ENCODE measurements at places on chromosomes 2 and 18.

GRCh38 chr2:240960309-240960970 is 38.0 kb upstream of the SNED1 start:
- DNase-seq = no peak

- DNase-seq = no peak
Measured at GRCh38 chr2:159506202-159506601, 110.1 kb downstream of the BAZ2B start.

GRCh38 chr2:112006076-112006410 is 49.0 kb upstream of the TMEM87B start:
- no peak for DNase-seq

- DNase-seq = no peak
Measured at GRCh38 chr2:38387887-38388286, 10.8 kb upstream of the ATL2 start.

DNA sequence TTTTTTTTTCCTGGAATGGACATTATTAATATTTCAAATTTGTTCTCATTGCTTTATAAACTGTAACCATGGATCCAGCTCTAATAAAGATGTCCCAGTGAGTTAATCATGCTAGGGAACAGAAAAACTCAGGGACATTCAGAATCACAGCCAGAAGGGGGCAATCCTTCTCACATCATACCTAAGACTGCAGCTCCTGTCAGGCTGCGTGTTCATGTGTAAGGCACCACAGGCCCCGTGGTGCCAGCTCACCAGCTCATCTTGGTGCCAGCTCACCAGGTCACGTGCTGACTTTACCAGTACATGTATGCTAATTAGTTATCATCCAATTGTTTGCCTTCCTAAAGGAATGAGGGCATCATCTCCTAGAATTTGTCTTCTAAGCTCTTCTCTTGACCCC is 84.7 kb upstream of the NEDD4L start:
- no peak for DNase-seq

GRCh38 chr18:60377778-60378469 is 5.3 kb upstream of the MC4R start:
- no peak for DNase-seq

DNA sequence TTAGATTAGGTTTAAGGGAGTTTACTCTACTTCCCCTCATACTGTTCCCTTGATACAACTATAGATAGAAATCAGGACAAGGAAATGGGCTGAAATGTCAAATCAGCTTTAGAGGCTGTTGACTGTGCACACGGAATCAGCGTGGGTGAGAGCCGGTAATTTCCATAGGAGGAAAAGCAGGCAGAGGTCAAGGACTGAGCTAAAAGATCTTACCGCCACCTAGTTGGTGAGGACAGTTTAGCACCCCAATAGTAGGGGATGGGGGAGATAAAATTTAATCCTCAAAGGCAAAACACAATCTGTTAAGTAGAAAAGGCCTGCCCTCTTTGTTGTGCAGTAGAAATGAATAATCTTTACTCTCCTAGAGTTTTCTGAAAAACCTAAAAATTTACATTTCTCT is 1154.5 kb upstream of the CHAC2 start:
- DNase-seq = no peak

GRCh38 chr2:191114403-191114886 is 36.3 kb downstream of the STAT4 start:
- no peak for DNase-seq

DNA sequence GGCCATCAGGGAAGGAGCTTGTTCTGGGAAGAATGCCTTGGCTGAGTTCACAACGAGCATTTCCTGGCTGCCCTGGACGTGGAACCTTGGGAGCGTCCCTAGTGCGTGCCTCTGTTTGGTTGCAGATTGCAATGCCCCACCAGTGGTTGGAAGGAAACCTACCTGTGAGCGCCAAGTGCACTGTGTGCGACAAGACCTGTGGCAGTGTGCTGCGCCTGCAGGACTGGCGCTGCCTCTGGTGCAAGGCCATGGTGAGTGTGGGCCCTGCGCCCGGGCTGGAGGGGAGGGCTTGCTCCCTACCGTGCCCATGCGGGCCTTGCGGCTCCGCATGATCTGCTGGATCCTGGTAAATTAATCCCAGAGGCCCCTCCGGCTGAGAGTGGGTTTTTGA is 81.9 kb downstream of the DGKD start:
- DNase-seq = no peak

DNA sequence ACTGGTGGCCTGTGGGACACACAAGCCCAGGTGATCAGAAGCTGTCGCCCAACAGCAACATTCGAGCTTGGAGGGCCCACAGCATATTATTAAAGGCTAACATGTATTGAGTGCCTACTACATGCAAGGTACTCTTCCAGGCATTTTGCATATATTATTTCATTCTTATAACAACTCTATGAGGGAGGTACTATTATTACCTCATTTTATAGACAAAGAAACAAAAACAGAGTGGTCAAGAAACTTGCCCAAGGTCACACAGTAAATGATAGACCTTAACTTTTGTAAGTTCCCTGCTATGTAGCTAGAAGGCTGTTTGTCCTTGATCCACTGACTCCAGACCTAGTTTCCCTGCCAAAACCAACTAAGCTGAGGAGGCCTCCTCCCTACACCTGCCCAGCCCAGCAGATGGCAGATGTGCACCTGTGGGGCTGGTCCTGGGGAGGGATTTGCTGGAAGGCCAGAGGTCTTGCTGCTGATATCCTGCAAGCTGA is 35.7 kb downstream of the KANSL3 start:
- DNase-seq = no peak

DNA sequence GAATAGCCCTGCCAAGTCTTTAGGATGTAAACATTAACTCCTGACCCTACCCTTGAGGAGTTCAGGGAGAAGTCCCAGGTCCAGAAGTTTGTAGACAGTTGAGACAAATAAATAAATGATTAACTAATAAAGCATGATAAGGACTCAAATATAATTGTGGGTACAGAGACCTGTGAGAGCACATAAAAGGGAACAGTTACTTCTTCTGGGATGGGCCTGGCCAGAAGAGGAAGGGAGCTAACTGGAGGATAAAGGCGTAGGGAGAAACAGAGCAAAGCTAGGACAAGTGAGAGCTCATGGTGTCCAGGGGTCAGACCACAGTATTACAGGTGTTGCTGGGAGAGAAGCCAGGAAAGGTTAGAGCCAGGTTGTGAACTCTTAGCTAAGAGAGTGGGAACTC is 3.0 kb downstream of the LCLAT1 start:
- no peak for DNase-seq

GRCh38 chr2:72027426-72028161 is 120.1 kb downstream of the CYP26B1 start:
- no peak for DNase-seq

DNA sequence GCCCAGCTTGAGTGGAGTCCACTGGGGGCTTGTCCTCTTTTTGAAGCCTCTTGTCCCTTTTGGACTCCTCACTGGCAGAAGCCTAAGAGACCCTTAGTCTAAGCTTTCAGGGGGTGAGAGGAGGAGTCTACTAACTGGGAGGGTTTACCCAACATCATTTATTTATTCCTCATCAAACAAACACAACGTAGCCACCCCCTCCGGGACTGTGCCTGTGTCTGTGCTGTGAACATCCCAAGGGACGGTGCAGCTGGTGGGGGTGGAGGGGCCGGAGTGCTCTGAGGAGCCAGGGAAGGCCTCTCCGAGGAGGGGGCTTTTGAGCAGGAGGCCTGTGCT is 42.7 kb upstream of the TAF1B start:
- no peak for DNase-seq

GRCh38 chr2:239014458-239015217 is 166.8 kb downstream of the TWIST2 start:
- DNase-seq = no peak

GRCh38 chr2:216283038-216283900 is 89.0 kb downstream of the MARCHF4 start:
- DNase-seq = no peak

GRCh38 chr18:58417752-58418151 is 211.1 kb downstream of the ALPK2 start:
- no peak for DNase-seq

DNA sequence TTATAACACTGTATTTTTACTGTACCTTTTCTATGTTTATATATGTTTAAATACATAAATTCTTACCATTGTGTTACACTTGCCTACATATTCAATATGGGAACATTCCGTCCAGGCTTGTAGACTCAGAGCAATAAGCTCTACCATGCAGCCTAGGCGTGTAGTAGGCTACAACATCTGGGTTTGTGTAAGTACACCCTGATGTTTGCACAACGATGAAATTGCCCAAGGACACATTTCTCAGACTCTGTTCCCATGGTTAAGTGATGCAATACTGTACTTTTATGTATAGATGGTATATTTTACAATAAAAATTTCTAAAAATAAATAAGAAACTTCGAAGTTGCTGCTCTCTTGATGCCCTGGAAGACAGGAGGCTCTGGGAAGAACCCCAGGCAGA is 38.4 kb downstream of the YPEL5 start:
- no peak for DNase-seq

DNA sequence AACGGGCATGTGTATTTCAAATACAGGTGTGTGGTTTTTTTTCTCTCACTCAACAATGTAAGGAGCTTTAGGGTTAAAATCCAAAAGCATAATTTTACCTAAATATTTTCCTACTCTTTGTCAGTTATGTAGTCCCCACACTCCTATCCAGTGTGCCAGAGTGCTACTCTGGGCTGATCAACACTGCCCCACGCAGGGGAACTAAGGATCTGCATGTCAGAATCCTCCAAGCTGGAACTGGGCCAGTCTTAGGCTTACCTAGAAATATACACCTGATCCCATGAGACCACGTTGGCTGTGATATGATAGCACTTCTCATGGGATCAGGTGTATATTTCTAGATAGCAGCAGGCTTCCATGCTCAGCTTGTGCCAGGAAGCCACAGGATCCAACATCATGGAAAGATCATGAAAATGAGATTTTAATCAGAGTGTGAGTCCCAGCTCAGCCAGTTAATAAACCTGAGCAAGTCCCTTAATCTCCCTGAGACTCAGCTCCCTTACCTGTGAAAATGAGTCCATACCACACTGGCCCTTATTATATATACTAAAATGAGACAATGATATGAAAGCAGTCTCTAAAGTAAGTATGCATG is 29.7 kb downstream of the CCDC141 start:
- no peak for DNase-seq

GRCh38 chr2:4369826-4370419 is 666.5 kb downstream of the DCDC2C start:
- no peak for DNase-seq

- no peak for DNase-seq
Measured at GRCh38 chr2:145344076-145344724, 824.3 kb upstream of the ZEB2 start.

DNA sequence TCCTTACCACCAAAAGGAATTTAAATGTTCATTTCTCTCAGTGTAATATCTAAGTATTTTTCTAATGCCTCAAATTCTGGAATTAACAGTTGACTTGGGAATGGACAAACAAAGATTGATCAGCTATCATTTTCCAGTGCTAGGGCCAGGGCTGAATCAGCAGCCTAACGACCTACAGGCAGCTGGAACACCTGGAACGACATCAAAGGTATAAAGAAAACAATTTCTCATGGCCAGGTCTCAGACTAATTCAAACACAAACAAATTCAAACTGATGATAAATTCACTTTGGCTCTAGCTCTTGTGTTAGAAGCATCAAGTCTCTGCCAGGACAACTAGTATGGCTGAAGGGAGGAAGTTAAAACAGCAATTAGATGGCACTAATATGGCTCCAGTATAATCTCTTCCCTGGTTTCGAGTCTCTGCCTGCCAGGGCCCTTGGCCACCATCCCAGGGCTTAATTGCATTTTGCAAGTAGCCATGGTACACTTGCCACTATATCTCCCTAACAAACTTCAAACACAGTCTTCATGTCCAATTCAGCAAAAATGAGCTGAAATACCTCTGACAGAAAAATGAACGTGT is 70.2 kb upstream of the FSHR start:
- DNase-seq = no peak

DNA sequence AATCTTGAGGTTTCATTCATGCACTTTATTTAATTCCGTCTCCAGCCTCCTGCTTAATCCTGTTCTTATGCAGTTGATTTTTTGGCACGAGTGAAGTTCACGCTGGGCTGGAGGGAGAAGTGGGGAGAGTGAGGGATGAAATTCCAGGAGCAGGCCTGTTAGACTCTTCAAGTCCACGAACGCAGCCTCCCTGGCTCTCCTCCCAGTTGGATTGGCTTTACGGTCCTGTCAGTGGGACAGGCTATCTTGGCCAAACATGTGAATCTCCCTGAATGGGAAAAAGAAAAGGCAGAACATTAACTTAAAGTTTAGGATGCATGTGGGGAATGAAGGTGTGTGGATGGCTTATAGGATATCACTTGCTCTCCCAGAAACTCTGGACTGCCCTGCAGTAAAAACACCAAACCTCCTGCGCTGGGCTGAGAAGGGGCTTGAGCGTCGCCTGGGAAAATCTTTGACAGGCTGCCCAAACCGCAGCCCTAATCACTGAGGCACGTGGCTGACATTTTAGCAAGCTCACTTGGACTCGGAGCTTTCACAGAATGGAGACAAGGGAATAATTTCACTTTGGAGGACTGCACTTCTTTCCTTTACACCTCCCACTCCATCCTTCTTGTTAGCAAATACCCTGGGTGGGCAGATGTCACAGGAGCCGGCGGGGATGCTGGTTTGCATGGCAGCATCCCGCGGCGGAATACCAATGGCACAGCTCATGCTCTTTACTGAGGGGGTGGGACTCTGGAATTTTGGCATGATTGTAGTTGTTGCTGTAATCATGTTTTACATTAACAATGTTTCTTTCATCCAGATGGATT is 93.9 kb downstream of the ACKR3 start:
- no peak for DNase-seq

GRCh38 chr18:2956056-2956455 is 56.9 kb downstream of the LPIN2 start:
- no peak for DNase-seq

DNA sequence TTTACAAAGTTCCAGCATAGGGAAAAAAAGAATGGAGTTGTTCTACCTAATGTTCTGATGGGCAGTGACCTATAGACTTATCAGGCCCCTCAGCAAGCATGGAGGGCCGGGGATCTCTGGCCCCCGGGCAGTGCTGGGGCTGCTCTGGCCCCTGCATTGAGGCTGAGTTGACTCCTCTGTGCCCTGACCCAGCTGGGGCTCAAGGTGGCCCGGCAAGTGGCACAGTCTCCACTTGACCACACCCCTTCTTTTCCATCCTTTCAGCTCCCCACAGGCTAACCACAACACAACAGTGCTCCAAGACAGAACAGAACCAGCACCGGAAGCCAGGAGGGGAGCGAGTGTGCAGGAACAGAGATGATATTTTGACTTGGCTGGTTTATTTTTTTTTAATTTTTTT is 19.9 kb downstream of the TOGARAM2 start:
- no peak for DNase-seq

- DNase-seq = no peak
Measured at GRCh38 chr2:196101325-196101991, 32.8 kb upstream of the DNAH7 start.

DNA sequence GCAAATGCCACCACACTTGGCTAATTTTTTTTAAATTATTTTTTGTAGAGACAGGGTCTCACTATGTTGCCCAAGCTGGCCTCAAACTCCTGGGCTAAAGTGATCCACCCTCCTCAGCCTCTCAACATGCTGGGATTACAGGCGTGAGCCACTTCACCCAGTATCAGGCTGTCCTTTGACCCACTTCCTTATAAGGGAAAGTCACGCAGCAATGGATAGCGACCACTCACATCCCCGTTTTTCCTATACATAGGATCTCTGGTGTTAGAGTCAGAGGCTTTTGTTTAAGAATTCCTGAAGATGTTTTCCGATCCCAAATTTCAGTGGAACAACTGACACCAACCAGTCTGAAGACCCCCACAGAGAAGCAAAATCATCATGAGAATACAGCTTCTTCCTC is 41.4 kb upstream of the RFX8 start:
- DNase-seq = no peak
